ENCODE measurements at places on chromosomes 1 and 21.
A peak's percentile ranks its signal among the peaks of the same experiment; 100 is the strongest.

DNA sequence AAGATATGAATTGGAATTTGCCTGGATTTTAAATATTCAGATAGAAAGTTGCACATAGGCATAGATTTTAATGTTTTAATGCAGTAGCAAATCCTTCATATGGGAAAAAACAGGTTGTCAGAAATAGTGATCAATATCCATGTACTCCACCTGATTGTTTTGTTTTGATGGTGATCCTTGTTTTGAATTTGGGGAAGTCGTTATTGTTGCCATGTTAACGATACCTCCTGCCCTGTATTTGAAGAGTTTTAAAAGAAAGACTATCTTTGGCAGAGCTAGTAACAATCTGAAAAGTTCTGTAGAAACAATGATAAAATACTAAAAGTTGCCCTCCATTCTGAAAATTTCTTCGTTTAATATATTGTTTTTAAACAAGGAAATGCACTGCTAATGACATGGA is 1.1 kb downstream of the CEP350 start:
- DNase-seq = no peak

DNA sequence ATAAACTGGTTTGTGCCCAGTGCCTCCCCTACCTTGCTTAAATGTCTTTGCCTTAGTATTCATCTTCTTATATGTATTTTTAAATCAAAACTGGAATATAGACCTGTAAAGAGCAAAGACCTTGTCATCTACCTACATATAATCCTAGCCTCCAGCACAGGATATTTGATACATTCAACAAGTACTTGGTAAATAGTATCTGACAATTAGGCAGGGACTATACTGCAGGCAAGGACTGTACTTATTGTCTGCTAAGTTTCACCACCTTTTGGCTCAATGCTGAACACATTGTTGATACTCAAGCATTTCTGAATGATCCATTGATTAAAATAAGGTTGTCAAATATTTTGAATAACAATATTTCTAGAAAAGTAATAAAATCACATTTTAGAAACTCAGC is 96.4 kb downstream of the PKN2 start:
- DNase-seq = no peak

- DNase-seq = no peak
These were observed 1434.5 kb downstream of the KCNT2 start for GRCh38 chr1:195173753-195174152.

GRCh38 chr1:170252851-170253579 is 107.3 kb downstream of the NTMT2 start:
- no peak for DNase-seq

DNA sequence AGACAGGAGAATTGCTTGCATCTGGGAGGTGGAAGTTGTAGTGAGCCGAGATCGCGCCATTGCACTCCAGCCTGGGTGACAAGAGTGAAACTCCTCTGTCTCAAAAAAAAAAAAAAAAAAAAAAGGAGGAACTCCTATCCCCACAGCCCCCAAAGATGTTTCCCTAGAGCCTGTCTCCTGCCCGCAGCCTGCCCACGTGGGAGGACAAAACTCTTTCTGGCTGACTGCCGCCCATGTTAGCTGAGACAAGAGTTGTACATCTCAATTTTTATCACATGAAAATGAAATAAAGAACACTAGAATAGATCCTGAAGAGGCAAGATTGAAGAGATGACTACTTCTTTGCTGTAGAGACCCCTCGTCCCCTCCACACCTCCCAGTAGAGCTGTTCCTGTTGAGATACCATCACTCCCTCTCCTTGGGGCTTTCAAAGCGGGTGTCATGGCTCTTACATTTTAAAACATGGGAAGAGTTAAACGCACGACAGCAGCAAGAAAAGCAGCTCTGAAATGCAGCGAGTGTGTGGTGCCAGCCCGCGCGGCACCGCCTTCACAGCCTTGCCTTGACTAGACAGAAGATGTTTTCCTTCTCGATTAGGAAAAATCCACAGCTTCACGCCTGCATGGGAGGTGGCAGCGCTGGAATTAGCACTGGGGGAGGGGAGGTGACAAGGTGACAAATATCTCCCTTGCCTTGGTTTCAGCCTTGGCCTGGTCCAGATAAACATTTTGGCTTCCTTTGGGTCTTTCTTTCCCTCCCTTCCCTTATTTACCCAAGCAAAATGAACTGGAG is 253.4 kb upstream of the CSF3R start:
- DNase-seq = no peak

DNA sequence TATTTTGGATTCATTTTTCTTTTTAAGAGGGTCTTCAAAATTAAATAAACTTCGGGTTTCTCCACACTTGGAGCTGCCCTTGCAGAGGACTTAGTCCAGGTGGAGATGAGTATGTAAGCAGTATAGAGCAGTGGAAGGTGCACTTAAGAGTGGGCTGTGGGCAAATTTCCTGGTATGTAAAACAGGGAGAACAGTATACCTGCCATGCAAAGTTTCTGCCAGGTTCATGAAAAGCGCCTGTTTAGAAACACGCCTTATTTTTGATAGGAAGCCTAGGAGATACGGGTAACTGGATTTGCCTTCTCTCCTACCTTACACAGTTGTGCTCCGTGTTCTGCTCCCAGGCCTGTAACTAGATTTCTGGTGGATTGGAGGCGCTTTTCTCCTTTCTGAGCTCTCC is 1.2 kb downstream of the KDM4A start:
- DNase-seq = no peak

- no peak for DNase-seq
These were observed 47.1 kb upstream of the TLR5 start for GRCh38 chr1:223189903-223190724.

- DNase-seq = no peak
These were observed 3.2 kb upstream of the PAQR7 start for GRCh38 chr1:25878690-25879089.

DNA sequence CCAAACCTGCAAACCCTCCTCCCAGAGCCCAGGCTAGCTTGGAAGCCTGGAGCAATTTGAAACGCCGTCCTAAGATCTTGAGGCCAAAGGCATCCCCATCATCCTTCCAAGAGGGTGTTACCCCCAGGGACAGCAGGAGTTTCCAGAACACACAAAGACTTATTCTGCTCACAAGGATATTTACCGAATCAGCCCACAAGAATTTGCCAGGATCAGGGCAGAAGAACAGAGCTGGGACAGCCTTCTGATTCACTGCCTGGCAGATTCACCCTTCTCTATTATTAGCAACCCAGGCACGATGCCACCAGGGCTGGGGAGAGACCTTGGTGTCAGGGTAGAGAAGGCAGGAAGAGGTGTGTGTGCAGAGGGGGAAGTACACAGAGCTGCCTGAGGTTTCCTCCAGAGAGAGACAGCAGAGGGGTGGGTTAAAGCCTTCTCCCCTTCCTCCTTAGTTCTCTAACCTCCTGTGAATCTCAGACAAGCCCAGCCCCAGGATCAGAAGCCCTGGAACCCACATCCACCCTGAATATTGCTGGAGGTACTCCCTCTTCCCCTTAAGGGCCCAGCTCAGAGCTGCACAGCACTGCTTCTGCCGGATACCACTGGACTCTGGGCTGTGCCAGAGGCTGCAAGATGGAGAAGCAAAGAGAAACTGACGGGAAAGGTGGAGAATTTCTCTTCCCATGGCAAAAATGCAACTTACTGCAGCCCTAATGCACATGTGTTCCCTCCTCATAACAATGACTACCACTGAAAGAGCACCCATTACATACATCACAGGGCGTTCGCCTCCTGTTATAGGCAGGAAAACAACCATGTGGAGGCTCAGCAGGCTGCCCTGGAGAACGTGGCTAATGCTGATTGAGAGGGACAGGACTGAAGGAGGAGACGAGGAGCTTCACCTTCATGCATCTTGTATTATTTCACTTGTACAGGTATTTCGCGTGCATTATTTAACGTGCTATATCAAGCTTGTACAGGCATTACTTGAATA is 61.8 kb downstream of the ITPKB start:
- DNase-seq = peak; percentile 94

DNA sequence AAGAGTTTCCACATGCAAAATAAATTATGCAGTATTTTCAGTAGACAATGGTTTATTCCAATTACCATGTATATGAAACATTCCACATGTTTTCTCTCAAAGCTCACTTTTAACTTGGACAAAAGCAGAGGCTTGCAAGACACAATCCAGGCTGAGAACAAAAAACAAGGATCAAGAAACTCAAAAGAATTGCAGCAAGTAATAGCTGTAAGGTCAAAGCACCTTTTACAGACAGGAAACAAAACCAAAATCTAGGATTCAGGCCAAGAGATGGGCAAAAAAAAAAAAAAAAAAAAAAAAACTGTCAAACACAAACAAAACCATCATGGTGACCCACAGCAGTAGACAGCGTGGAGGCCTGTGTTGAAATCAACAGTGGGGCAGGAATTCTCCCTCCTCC is 9.3 kb downstream of the RGS1 start:
- no peak for DNase-seq

- no peak for DNase-seq
These were observed 27.3 kb downstream of the PTTG1IP start for GRCh38 chr21:44846224-44846484.

DNA sequence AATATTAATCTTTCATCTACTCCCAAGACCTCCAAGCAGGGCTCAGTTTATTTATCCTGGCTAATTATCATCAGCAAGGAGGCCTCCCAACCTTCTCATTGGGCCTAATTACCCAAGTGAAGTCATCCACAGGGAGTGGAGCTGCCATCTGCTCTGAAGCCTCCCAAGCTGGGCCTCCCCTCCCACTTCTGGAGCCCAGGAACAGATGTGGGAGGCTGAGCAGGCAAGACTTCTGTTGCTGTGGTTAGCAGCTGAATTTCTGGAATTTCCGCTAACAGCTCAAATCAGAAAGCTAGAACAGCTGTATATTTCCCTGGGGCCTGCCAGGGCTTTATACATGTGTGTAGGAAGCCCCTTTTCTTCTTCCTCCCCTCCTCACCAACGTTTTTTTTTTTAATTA is 127.5 kb downstream of the UCK2 start:
- no peak for DNase-seq

GRCh38 chr1:64006276-64007051 is 197.0 kb upstream of the UBE2U start:
- no peak for DNase-seq

- no peak for DNase-seq
These were observed 237.0 kb downstream of the TBX15 start for GRCh38 chr1:118751166-118751565.

DNA sequence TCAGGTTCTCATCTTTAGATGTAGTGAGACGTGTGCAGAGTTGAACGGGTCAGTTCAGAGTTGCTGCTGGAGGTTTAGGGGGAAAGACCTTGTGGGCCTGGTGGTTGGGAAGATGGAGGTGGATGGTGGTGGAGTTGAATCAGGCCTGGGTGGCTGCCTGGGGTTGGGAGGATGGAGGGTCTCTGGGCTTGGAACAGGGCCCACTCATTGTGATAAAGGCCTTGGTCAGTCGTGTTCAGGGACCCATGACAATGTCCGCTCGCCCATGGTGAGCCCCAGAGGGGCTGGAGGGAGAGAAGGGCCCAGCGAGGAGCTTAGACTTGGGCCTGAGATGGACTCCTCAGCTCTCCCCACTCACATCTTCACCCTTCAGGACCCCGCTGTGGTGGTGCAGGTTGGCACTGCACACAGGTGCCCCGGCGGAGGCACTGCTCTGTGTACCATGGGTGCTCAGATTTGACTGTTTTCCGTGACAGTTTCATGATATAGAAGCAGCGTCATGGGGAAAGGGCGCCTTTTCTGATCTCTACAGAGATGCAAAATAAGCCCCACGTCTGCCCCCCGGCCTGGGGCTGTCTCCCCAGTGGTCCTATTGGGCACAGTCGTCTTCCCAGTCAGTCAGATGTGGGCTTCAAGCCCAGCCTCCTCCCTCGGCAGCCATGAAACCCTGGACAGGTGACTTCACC is 39.2 kb downstream of the DISP3 start:
- DNase-seq = no peak

- DNase-seq = no peak
These were observed 769 bp upstream of the ADAMTS4 start for GRCh38 chr1:161199506-161200139.

- DNase-seq = no peak
These were observed 868 bp downstream of the ZBTB40 start for GRCh38 chr1:22452481-22452957.

GRCh38 chr1:105294838-105295237 is 1545.1 kb downstream of the AMY1C start:
- no peak for DNase-seq

DNA sequence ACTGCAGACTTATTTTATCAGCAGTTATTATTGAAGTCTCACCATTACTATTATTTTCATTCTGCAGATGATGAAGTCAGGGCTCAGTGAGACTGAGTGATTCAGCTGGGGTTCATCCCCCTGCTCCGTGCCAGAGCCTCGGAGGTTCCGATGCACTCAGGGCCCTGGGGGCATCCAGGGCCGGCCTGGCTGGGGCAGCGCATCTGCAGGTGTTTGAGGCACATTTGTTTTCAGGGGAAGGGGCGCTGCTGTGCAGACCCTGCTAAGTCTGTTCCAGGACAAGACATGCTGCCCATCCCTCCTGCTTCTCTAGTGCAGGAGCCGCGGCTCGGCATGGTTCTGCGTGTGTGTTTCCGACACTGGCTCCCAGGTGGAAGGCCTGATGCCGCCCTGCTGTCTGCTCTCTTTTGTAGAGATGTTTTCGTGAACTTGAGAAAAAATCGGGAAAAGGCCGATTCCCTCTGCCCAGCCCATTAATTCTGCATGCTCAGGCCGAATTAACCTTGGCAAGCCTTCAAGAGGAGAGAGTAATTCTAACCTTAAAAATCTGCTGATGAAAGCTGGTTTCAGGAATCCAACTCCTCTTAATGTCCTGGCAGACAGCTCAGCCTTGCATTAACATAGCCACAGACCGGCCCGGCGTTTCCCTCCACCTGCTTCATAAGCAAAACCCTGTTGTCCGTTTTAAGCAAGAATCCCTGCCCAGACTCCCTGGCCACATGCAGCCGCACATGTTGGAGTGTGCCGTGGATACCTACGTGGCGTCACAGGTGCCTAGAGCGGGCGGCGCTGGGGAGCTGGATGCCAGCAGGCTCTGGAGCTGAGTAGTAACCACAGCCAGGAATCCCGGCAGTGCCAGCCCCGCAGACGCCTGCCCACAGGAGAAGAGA is 316.0 kb upstream of the VAMP3 start:
- DNase-seq = no peak

DNA sequence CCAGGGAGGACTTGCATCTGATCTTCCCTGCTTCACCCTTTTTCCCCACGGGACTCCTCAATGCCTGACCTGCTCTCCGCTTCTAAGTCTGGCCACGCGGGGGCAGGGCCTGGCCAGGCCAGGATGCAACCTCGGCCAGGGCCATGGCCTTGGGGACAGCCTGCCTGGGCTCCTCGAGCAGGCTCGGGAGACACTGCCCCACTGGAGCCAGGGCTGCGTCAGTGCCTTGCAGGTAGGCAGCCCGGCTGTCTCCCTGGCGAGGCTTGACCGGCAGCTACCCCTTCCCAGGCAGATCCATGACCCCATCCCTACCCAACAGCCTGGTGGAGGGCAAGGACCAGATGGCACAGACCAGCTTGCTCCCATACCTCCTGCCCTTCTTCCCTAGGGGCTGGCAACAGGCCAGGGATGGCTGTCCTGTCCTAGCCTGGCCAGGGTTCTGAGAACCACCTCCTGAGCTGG is 2.7 kb upstream of the PRDM16 start:
- DNase-seq = no peak

GRCh38 chr1:26293911-26294463 is 12.4 kb downstream of the UBXN11 start:
- DNase-seq = no peak

Data from bone marrow (tissue), 2 donors.